Hepatocyte (in vitro differentiated cells): ENCODE measurements at places on chromosomes 16 and 17.

DNA sequence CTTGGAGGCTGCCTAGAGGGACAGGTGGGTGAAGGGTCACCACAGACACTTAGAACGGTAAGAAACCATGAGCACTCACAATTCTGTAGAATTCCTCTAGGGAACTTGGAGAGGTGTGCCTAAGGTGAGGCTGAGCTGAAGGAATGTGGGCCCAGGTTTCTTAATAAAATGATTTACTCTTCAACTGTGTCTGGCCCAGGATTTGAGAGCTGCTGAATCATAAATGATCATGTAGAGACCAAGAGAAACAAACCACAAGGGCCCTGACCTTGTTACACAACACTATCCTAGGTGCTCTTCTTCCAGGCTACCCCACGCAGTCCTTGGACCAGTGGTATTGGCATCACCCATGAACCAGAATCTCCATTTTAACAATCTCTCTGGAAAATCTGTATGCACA is 27.7 kb downstream of the ZNF18 start:
- DNase-seq: no peak

- DNase-seq: no peak
Observed at GRCh38 chr17:65360961-65361552, 200.4 kb downstream of the AXIN2 start.

DNA sequence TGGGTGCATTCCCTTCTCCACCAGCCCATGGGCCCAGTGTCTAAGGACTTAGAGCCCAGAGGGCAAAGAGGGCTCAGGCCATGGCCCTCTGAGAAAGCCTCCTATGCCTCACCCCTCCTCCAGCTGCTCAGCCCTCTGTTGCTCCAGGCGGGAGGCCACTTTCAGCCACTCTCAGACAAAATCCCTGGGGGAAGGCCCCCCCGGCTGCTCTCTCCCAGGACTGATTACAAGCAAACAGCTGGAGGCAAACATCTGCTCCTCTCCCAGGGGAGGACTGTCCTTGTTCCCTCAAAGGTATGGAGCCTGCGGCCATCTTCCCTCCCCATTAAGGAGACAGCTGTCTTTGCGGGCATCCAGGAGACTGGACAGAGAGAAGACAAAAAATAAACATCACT is 54.9 kb upstream of the DLX4 start:
- no peak for DNase-seq

- no peak for DNase-seq
Observed at GRCh38 chr17:78619334-78619733, 42.1 kb upstream of the DNAH17 start.

GRCh38 chr16:67861877-67862276 is 11.0 kb upstream of the EDC4 start:
- DNase-seq: no peak

GRCh38 chr17:76467366-76467765 is at the start of gene AANAT:
AANAT (plus strand) TSS chr17:76467603; CDS start chr17:76468747, 1,144 bp downstream.
- DNase-seq: no peak

- no peak for DNase-seq
Observed at GRCh38 chr16:83602761-83603722, 204.7 kb upstream of the HSBP1 start.

- DNase-seq: no peak
Observed at GRCh38 chr17:43631429-43631828, 30.3 kb downstream of the MEOX1 start.

- DNase-seq: no peak
Observed at GRCh38 chr16:7614021-7614795, 281.6 kb downstream of the RBFOX1 start.

- DNase-seq: no peak
Observed at GRCh38 chr16:66899310-66899944, 19.1 kb downstream of the PDP2 start.

- peak; percentile 43 for DNase-seq
Observed at GRCh38 chr16:70529051-70529777, 5.6 kb downstream of the SF3B3 start.

- DNase-seq: no peak
Observed at GRCh38 chr16:81599034-81599744, 154.6 kb downstream of the CMIP start.
